ENCODE measurements at places on chromosomes 1 and 21.

GRCh38 chr1:184437291-184437690 is 50.5 kb downstream of the C1orf21 start:
- no peak for DNase-seq

GRCh38 chr1:156684227-156684782 is 7.1 kb upstream of the NES start:
- DNase-seq = no peak

GRCh38 chr1:218584418-218585155 is 239.5 kb downstream of the TGFB2 start:
- DNase-seq = no peak

- no peak for DNase-seq
Observed at GRCh38 chr1:147072482-147073432, 99.5 kb downstream of the PRKAB2 start.

- DNase-seq = no peak
Observed at GRCh38 chr1:1393428-1393827, 5.7 kb downstream of the CCNL2 start.

GRCh38 chr1:9397047-9397446 is 104.4 kb downstream of the SPSB1 start:
- no peak for DNase-seq

GRCh38 chr1:170765712-170766330 is 101.9 kb downstream of the PRRX1 start:
- DNase-seq = no peak

DNA sequence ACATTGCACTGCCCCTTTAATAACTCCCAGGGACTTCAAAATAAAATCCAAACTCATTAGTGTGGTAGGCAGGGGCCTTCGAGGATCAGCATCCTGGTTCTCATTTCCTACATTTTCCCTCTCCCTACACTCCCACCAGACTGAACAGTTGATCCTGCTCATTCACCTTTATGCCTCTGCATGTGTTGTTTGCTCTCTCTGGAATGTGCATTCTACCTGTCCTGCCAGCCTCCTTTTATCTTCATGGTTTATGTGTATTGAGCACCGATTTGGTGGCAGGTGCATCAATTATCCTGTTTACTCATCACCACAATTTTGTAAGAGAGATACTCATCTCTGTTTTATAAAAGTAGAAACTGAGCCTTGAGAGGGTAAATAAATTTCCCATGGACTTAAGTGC is 125.0 kb downstream of the ADSS2 start:
- peak; percentile 39 for DNase-seq

GRCh38 chr1:231058416-231059109 is 18.5 kb upstream of the FAM89A start:
- no peak for DNase-seq

DNA sequence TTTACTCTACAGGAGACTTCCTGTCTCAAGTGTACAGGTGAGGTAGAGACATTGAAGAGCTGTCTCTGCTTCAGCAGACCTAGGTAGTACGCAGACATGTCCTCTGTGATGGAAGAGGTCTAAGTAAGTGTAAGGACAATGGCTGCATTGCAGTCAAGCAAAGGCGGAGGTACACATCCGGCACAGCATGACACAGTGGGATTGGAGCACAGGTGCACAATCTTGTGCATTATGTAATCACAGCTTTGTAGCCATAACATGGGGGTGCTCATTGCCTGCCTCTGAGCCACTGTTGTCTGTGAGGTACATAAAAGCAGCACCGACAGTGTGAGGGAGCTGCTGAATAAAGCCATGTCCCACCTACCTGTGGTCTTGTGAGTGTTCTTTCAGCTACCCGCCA is 66.4 kb upstream of the CCDC190 start:
- DNase-seq = no peak

GRCh38 chr1:39683591-39684312 is 7.5 kb downstream of the HPCAL4 start:
- DNase-seq = no peak

- DNase-seq = no peak
Observed at GRCh38 chr1:185291159-185291558, 25.9 kb downstream of the IVNS1ABP start.

GRCh38 chr21:29125191-29125590 is 5.3 kb upstream of the MAP3K7CL start:
- DNase-seq = no peak

DNA sequence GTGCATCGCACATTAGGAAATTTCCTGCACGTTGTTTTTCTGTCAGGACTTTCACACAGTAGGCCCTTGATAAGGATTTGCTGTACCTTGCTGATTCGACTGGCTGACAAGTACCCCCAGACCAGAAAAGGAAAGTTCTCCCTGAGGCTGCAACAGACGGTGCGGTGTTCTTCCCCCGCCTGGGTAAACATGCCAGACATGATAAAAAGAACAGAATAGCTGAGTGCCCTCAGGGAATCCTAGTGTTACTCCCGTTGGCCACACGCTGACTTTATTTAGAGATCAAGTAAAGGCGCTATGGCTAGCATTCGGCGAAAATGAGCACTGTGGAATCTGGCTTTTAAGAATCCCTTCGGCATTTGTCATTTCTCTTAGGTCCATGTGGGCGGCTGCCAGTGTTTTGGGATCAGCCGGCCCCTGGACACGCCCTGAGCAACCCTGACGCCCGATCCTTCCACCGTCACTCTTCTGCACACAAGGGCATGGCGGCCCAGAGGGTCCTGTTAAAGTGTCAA is 607.7 kb downstream of the KIF26B start:
- DNase-seq = no peak

GRCh38 chr1:215672482-215672881 is 105.4 kb downstream of the KCTD3 start:
- no peak for DNase-seq

DNA sequence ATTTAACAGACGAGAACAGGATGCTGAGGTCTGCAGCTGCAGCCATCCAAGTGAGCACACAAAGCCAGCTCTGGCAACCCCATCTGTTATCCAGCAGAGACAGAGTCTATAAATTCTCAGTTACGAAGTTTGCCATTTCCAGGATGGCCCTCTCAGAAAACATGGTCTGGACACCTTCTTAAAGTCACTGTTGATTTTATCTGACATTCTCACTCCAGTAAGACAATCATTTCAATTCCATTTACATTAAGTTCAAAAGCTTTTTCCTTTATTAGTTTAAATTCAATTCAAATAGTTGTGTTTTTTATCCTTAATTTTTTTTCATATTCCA is 125.5 kb downstream of the DMRTB1 start:
- no peak for DNase-seq

GRCh38 chr1:214551436-214552173 is at the start of gene PTPN14:
Gene PTPN14 (minus strand): TSS chr1:214551602. CDS start chr1:214464803, 86,799 bp downstream.
- peak; percentile 11 for DNase-seq

DNA sequence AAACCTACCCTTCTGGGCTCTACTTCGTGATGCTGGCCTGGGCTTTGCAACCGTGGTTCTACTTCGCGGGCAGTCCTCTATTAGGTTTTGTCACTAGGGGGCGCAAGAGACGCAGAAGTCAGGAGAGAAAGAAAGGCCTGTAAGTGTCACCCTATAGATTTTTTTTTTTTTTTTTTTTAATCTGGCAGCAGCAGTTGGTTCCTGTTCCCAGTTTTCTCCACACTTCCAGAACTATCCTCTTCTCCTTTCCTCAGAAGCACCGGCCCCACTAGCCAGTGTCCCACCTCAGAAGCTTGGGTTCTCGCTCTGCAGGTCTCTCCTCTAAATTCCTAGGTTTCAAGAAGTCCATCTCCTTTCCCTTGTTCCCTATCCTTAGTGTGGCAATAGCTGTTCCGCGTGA is 9.1 kb upstream of the LCE2D start:
- DNase-seq = peak; percentile 36

DNA sequence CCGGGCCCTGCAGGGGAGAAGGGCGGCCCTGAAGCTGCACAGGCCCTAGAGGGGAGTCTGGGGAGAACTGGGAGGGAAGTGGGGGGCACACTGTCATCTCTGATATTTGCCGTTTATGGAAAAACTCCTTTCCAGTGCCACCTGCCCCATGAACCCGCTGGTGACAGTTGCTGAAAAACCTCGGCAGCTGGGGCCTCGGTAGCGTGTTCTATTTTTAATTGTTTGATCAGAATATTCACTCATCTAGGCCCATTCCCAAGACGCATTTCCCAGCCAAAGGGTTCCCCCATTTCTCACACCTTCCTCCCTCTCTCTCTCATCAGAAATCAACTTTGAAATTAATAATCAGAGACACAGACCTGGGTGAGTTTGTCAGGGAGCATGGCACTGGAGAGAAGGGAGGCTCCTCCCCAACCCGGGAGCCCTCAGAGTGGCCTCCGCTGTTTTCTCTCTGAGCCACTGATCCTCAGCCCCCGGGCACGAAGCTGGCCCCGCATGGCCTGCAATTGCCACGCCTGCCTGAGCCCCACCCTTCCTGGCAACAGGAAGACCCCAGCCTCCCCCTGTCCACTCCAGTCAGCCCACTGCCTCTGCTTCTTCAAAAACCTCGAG is 111.1 kb downstream of the CASZ1 start:
- no peak for DNase-seq

DNA sequence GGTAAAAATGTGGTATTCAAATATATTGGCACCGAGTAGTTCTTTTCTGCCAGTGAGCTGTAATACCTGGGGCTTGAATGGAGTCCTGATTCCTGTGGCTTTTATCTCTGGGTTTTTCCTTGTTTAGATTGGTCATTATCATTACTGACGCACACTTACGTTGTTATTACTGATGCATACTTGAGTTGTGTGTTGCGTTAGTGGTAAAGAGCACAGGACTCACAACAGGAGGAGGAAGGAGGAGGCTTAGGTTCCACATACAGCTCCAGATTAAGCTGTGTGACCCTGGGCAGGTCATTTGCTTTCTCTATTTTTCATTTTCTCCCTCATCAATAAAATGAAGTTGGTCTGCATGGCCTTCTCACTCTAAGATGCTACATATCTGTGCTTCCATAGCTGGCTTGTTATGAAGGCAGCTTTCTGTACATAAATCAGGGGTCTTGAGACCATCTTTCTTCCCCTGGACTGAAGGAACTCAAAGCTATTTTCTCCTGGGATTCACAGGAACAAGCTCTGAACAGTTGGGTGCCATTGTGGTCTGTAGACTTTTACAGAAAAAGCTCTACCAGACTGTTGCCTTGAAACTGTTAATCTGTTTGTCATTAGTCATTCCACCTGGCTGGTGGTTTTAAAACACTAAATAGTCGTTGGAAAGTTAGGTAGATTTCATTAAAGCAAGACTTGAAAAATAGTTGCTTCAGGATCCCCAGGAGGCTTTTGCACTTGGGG is 5.6 kb downstream of the ARID1A start:
- DNase-seq = no peak

DNA sequence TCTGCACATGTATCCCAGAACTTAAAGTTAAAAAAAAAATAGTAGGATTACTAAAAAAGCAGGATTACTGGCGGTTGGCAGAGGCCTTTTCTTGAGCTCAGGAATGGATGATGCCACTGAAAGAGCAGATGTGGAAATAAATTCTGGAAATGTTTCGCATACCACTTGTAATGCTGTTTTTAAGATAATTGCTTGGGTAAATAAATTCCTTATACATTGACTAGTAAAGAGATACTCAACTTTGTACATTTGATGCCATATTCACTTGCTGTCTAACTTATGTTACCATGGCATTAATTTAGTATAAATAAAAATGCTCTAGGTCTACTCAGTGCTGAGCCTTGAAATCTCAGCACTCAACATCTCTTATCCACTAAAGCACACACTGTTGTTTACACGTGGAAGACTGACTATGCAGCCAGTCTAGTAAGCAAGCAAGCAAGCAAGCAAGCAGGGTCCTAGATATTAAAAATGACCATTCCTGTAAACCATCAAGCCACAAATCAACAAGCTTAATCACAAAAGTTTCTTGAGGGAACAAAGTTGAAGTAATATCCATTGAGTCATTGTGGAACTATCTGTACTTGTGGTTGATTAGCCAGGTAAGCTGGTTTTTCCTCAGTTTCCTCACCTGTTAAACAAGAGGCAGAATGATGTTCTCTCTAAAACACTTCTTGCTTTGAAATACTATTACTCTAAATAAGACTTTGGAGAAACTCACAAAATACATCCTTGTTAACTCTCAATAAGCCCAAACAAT is 1.7 kb upstream of the RASAL2 start:
- DNase-seq = no peak

GRCh38 chr1:178531887-178532286 is 19.0 kb downstream of the TEX35 start:
- no peak for DNase-seq

DNA sequence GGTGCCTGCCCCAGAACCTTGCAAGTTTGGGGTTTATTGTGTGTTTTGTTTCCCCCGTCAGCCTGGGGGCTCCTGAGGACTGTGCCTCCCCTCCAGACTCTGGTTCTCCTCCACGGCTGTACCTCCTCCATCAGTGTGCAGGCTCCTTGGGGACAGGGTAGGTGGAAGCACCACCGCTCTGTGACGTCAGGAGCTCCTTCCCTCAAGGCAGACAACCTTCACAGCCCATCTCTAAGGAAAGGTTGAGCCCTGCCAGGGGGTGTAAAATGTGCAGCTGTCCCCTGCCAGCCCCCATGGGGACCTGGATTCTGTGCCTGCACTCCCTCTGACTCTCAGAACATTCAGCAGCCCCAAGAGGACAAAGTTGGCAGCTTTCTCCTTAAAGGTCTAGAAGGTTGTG is 465 bp upstream of the HSPB7 start:
- no peak for DNase-seq

DNA sequence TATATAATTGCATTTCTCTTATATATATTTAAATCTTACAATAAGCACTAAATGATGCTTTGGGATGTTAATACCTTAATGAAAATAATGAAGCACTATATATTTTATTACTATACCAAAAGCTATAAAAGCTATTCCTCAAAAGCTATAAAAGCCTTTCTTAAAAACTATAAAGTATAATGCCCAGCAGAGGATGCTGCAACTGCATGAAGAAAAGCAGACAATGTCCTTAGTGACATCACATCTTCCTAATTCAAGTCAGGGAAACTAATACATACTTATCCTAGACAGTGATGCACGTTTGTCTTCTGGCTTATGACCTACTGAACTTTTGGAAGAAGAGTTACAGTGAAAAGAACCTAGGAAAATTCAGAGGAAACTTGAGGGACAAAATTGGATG is 13.6 kb upstream of the C1orf185 start:
- DNase-seq = no peak

DNA sequence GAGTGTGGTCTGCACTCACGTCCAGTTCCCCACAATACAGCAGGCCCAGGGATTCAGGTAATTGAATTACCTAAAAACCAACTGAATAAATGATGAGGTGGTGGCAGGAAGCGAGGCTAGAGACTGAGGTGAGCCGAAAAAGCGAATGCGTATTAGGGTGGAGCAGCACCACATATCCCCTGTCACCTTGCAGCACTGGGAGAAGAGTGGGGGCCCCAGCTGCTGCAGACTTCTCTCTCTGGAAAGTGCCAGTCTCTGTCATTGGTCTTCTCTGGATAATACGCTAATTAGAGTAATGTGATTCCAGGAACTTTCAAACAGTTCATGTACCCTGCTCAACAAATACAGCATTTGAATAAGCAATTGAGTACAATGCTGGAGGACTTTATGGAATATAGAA is 199.0 kb downstream of the RPS6KC1 start:
- no peak for DNase-seq

Data from NCI-H1105 (cell line).